Hematopoietic multipotent progenitor cell treated with erythropoietin and hydrocortisone succinate and interleukin-3 and kit ligand, for 8 days (in vitro differentiated cells): ENCODE measurements at places on chromosomes 12 and 14.

- DNase-seq, result no peak
These were observed 56.0 kb downstream of the NCOR2 start for GRCh38 chr12:124511259-124511985.

GRCh38 chr12:78403136-78403535 is 461.4 kb upstream of the SYT1 start:
- no peak for DNase-seq

- no peak for DNase-seq
These were observed 38.2 kb downstream of the XRCC3 start for GRCh38 chr14:103676881-103677675.

- DNase-seq, result no peak
These were observed 12.4 kb downstream of the SCNN1A start for GRCh38 chr12:6363010-6363329.

DNA sequence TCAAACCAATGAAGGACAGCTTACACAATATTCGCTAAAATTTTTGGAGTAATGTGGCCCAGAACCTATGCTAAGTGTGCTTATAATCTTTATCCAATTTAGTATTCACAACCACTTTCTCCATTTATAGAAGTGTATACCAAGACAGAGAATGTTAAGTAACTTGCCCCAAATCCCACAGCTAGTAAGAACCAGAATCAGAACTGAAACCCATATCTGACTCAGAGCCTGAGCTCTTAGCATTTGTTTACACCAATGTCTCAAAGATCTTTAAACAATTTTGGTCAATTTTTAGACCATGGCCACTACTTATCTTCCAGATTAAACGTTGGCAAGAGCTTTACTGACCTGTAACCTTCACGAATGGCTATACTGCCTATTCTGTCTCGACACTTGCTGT is 53.0 kb downstream of the PAPLN start:
- no peak for DNase-seq

- no peak for DNase-seq
These were observed 47.8 kb upstream of the MED13L start for GRCh38 chr12:116325336-116325664.

DNA sequence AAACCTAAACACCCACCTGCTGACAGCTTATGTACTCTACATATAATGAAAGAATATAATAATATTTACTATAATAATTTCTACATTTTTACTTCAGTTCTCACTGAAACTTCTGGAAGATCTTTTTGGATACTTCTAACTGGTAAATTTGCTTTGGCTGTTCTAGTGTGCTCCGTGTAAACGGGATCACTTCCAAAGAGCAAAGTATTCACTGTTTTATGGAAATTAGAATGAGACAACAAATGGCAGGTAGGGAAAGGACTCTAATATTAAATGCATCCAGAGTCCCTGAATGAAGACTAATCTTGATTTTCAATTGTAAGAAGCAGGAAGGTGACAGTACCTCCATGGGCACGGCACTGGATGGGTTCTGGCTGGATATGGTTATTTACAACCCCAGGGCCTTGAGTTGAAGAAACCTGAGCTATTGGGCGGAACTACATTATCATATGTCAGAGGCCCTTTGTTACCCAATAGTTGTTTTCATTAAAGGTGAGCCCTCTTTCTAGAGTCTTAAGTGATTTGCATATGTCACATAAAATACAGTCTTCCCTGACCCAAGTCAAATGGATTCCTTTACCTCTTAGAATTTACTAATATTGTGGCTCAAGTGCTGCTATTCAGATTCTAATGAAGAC is 10.7 kb downstream of the ERP29 start:
- no peak for DNase-seq

- no peak for DNase-seq
These were observed 638.6 kb downstream of the BCL11B start for GRCh38 chr14:98633380-98633779.

DNA sequence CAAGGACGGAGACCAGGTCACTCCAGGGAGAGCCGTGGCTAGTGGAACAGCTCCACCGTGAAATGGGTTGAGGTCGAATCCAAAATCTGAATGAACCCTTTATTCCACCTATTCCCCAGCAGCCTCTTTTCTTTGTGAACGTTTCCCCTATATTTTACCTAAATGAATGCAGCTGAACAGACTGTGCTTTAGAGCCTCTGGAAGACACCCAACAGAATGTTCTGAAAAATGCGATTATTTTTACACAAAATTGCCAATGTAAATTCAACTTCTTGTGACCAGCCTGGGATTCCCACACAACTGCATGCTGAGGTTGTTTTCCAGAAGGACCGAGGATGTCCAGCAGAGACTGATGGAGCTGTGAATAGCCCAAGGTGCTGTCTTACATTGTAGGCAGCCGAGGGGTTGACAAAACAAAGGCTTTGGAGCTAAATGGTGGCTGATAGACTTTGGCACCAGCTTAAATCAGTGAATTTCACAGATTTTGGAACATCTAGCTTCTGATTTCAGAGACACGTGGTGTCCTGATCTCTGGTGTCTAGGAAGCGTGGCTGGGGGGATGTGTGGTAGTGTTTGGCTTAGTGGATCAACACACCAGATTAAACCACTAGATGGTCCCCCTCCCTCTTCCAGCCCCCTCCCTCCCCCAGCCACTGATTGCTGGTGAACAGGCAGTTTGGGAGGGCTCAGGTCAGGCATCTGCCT is 150.4 kb downstream of the ZNF664 start:
- DNase-seq, result no peak

DNA sequence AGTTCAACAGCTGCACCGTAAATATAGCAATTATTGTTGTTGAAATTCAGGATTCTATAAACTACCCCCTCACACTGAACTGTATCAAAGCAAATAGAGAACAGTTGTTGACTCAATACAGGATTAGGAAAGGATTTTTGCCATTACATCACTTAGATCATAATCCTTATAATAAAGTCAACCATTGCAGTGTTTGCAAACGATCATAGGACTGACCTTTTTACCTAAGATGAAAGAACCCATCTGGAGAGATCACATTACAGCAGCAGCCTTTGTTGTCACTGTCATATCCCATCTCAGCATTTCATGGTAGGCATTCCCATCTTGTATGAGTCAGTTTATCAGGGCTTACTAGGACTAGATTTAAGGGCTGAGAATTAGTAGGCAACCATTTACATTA is 96.1 kb downstream of the IPO8 start:
- DNase-seq, result no peak

- no peak for DNase-seq
These were observed 88.3 kb downstream of the LRRK2 start for GRCh38 chr12:40312982-40313576.

- DNase-seq, result no peak
These were observed 47.4 kb upstream of the MEG3 start for GRCh38 chr14:100778526-100778882.

- DNase-seq, result no peak
These were observed 3.5 kb downstream of the DEGS2 start for GRCh38 chr14:100155756-100156616.

GRCh38 chr12:124866883-124867400 is 3.3 kb upstream of the SCARB1 start:
- peak; percentile 28 for DNase-seq

GRCh38 chr14:45867046-45867894 is 614.3 kb upstream of the MIS18BP1 start:
- no peak for DNase-seq
